ENCODE measurements at places on chromosomes 5 and 9.

GRCh38 chr5:174340226-174340625 lies 294.7 kb downstream of the NSG2 start:
- no peak for DNase-seq

DNA sequence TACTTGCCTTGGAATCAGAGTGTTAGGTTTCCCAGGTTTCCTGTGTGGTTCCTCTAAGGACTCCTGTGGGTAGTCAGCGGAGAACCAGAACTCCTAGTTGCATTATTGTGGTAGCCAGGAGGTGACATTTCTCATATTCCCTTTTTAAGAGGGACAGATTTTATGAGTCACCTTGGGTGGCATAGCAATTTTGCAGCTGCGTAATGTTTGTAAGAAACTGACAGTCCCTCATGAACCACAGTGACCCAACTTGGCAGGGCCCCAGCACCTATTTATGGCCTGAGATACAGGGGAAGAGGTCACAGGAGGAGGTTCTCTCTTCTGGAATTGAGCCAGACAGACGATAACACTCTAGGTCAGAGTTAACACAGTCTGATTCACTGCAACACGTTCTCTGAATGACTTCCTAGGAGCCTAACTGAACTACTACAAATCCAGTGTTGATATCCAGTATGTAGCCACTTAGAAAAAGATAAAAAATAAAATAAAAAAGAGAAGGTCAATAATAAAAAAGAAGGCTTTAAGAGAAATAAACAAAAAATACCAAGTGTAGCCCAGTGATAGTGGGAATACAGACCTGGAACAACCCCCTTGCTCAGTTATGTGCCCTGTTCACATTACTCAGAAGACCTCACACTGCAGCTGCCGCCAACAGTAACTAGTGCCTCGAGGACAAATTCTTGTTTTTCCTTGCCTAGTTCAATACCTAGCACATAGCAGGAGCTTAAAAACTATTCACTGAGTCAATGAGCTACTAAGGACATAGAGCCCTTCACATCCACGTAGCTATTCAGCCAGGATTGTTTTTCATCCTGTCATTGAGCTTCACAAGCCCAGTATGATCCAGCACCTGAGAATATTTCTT lies 50.7 kb upstream of the VLDLR start:
- no peak for DNase-seq

- DNase-seq = no peak
Observed at GRCh38 chr5:42962124-42962523, 78.0 kb downstream of the ANXA2R start.

DNA sequence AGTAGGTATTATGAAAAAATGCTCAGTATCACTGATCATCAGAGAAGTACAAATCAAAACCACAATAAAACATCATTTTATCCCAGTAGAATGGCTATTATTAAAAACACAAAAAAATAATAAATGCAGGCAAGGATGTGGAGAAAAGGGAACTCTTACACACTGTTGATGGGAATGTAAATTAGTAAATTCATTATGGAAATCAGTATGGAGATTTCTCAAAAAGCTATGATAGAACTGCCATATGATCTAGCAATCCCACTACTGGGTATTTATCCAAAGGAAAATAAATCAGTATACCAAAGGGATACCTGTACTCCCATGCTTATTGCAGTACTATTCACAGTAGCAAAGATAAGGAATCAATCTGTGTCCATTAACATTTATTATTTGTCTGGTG lies 209.6 kb downstream of the FER start:
- DNase-seq = no peak

GRCh38 chr9:99412606-99413005 lies 190.5 kb downstream of the SEC61B start:
- DNase-seq = no peak

- DNase-seq = no peak
Observed at GRCh38 chr9:114434878-114435311, 47.1 kb upstream of the AKNA start.

Data from cortex of kidney (tissue), 1 donor.